ENCODE measurements at places on chromosomes 3 and 15.

DNA sequence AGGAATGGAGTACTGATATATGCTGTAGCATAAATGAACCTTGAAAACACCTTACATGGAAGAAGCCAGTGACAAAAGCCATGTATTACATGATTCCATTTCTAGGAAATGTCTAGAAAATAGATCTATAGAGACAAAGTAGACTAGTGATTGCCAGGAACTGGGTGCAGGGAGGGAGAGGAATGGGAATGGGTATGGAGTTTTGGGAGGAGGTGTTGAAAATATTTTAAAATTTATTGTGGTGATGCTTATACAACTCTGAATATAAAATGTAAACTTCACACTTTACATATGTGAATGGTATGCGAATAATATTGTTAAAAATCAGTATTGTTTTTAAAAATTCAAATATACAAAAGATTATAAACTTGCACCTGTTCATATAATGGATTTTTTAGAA lies 22.5 kb downstream of the ATP1B3 start:
- DNase-seq: no peak
- H3K4me1 ChIP-seq: peaks cover 30% of the 10 kb centered on the region
- peaks cover 41% of the 10 kb centered on the region for H3K36me3 ChIP-seq

GRCh38 chr3:47715928-47716327 lies 65.8 kb downstream of the SMARCC1 start:
- no peak for DNase-seq
- no peak overlapping the region for H3K4me3 ChIP-seq
- H3K27ac ChIP-seq: no peak overlapping the region
- H3K4me1 ChIP-seq: peaks cover 2% of the 10 kb centered on the region

- H3K27ac ChIP-seq: no peak overlapping the region
- H3K4me1 ChIP-seq: peaks cover 61% of the 10 kb centered on the region
- H3K36me3 ChIP-seq: peaks cover 12% of the 10 kb centered on the region
- no peaks in the 10 kb centered on the region for H3K27me3 ChIP-seq
These were observed 6.7 kb downstream of the SPPL2A start for GRCh38 chr15:50758712-50759205.

DNA sequence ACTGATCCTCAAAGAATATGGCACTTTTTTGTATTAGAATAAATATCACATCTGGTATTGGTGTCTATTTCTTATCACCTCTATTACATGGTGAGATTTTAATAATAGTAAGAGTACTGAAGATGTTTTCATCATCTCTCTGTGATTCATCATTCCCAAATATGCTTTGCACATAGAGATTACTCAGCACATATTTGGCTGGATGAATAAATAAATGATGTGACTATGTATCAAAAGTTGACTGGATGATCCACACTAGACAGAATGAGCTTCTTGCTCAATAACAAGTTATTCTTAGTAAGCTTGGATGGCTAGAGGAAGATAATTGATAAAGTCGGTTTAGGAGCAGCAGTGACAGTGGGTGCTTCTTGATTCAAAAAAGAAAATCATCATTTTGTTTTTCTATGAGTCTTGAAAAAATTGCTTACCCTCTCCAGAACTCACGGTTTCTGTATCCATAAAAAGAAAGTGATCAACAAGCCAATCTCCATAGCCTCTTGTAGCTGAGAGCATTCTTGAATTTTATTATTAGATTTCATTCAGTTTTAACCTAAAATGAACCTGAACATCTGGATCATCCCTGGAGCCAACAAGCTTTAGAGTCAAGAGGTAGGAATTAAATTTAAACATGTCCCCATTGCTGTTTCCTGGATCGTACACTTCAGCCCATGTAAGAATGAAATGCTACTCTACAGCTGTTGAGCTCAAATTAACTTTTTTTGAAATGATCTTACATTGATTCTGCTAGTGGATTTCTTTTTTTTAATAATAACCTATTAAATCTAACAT lies 104.8 kb upstream of the OSTN start:
- no peaks in the 10 kb centered on the region for H3K4me1 ChIP-seq
- no peaks in the 10 kb centered on the region for H3K36me3 ChIP-seq
- DNase-seq: no peak
